ENCODE measurements at places on chromosomes 11 and 22.
A peak's percentile ranks its signal among the peaks of the same experiment; 100 is the strongest.

DNA sequence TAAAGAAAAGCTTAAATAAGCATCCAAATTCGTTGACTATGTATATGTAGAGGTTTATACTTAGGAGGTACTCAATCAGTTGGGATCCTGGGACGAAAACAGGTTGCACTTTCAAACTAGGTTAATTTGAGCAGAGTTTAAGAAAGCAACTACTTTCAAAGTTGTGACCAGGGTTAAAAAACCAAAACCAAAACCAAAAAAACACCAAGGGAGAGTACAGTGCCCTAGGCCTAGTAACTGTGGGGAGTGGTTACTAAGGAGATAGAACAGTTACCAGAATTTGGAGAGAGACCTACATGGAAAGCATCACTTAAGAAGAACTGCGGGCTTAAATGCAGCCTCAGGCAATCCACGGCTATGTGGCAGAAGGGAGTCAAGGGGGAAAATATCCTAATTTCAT is 148.3 kb downstream of the JRKL start:
- no peak for DNase-seq

DNA sequence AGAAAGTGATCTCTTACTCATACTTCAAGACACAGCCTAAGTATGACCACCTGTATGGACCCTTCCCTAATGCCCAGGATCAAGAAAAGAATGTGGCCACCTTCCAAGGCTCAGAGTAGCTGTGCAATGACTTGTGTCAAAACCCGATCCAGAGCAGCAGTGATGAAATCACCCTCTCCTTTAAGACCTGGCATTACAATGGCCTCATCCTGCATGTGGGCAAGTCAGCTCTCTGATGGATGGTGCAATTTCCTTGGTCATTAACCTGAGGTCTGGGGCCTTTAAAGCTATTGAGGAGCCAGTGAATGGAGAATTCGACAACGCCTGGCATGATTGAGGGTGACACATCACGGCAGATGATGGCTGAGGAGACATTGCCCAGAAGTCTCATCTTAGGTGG is 9.1 kb upstream of the TUBA8 start:
- no peak for DNase-seq

DNA sequence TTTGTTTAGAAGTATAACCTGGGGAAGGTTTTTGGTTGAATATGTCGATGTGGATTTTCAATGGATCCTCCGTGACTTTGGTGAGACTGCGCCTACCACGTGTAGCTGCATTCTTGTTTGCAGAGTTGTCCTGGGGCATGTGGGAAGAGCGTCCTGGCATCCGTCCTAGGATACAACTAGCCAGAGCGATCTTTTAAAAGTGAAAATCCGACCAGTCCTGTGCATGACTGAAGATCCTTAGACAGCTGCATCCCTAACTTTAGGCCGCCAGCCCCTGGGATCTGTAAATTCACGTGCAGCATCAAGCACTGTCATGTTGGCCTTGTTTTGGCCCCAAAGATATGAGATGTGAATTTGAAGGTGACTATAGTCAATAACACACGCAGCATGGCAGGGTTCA is 22.4 kb upstream of the THY1 start:
- no peak for DNase-seq

DNA sequence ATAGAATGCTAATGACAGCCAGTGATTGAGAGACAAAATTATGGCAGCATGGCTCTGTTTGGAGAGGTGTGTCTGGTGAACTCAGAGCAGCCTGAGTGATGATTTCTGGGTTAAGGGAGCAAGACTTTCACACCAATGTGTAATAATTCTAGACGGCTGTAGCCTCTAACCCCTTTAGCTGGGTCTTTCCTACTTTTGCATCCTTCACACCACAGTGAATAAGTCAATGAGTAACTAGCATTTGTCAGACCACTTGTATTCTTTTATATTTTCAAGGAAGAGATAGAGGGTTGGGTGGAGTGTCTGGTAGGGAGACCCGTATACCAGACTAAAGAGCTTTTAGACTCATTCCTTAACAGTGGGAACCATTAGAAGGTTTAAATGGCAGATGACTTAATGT is 50.4 kb downstream of the ATXN10 start:
- DNase-seq, result no peak

DNA sequence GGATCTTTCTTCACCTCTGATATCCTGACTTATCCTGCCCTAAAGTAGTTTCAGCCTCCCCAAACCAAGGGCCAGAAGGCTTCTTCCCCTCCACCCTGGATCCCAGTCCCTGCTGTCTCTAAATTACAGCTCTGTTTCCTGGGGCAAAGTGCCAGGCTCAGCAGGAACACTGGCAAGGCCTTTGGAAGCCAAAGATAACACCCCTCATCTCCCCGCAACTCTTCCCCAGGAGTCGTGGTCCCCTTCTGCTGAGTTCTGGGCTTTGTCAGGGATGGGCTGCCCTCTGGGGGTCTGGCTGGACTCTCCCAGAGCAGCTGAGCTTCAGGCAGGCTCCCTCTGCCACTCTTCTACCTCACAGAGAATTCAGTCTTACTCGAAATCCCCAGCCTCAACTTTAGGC is 53.8 kb upstream of the AMPD3 start:
- no peak for DNase-seq

DNA sequence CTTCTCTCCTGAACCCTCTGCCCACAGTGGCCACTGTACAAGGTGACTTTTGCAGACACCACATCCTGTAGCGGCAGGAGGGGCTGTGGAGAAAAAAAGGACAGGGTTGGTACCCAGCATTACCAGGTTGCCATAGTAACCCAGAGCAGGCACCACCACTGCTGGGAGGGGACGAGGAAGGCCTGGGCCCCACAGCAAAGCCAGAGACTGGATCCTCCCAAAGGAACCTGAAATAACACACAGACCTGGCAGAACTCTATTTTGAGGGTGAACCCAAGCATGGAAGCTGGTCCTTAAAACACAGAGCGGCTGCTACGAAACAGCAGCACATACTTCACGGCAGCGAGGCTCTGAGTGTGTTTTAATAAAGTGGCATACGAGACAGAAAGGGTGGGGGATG is 380.6 kb downstream of the CTTN start:
- no peak for DNase-seq

- no peak for DNase-seq
These were observed 10.7 kb upstream of the IGSF22 start for GRCh38 chr11:18736590-18737148.

- no peak for DNase-seq
These were observed 128.1 kb upstream of the E2F8 start for GRCh38 chr11:19368726-19369375.

- DNase-seq, result no peak
These were observed 8.4 kb downstream of the DAGLA start for GRCh38 chr11:61688365-61689163.

DNA sequence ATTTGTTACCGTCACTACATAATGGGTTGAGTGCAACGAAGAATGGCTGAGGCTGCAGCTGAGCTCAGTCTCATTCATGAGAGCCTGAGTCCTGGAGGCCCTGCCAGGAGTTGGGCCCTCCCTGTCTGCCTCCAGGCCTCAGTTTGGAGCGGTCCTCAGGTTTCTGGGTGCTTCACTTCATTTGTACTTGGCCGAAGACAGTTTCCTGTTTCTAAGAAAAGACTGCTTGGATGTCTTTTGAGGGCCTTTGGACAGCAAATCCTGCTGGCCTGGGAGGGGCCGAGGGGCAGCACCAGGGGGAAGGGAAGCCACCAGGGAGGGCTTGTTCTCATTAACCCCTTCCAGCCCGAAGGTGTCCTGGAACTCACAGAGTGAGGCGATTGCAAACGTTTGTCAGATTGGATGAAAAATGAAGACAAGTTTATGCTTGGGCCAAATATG is 163.1 kb downstream of the ETS1 start:
- no peak for DNase-seq

GRCh38 chr11:29364006-29364405 is 652.8 kb downstream of the KCNA4 start:
- no peak for DNase-seq

GRCh38 chr11:5550440-5551095 is 2.2 kb upstream of the OR52H1 start:
- DNase-seq, result no peak

GRCh38 chr11:19244621-19245020 is 3.9 kb upstream of the E2F8 start:
- DNase-seq, result no peak

DNA sequence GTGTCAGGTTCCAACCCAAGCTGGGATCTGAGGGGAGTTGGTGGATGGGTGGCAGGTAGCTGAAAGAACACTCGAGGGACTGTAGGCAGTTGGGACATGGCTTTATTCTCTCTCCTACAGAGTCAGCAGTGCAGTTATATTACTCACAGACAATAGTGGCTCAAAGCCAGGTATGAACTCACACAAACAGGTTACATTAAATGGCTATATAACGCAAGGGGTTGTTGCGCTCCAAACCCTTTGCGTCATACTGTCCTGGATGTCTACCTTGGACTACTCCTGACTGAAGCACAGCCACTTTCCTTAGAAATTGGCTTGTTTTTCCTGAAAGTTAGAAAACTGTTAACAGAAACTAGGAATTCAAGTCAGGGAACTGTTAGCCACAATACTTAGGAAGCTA is 66.4 kb upstream of the OR4B1 start:
- no peak for DNase-seq

- DNase-seq, result no peak
These were observed 18.4 kb upstream of the TLCD5 start for GRCh38 chr11:120306519-120307242.

DNA sequence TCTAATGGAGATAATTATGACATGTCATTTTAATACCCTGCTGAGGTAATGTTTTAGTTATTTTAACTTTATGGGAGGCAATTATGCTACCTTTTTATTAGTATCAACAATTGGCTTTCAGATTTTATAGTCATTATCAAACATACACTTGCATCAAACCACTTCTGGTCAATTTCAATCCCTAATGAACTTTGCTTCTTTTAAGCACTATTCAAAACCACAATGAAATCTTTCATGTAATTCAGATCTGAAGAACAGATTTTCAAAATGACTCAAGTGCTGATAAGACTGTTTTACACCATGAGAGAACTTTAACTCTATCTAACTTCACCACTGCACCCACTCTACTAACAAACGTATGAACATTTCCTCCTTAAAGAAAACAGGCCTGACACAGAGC is 25.9 kb upstream of the CCDC34 start:
- no peak for DNase-seq

DNA sequence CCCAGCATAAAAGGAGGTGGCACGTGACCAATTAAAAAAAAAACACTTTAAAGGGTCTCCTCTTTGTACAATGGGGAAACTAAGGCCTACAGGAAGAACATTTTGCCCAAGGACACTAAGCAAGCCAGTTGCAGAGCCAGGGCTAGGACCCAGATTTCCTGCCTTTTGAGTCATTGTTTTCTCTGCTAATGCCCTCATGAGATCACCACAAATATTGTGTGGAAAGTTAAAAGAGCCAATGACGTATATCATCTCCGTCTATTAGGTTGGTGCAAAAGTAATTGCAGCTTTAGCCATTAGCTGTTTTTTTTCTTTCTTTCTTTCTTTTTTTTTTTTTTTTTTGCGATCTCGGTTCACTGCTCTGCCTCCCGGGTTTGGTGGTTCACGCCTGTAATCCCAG is 24.1 kb upstream of the LRRC32 start:
- no peak for DNase-seq

- DNase-seq, result no peak
These were observed 47.1 kb downstream of the ASCL2 start for GRCh38 chr11:2223153-2223794.

DNA sequence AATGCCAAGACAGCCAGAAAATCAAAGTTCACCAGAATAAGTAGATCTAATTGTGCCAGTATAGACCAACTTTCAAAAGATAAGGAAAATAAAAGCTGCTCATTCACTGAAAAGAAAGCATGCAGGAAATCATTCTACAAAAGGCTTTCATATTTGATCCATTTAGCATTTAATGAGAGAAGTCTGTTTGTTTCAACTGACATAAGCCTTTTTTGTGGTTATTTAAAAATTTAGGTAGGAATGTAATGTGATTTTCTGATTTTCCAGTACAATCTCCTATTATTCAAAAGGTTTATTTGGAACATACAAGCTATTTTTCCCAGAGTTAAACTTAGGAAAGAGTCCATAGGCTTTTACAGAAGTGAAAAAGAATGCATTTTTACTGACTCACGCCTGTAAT is 92.7 kb downstream of the SBF2 start:
- no peak for DNase-seq

DNA sequence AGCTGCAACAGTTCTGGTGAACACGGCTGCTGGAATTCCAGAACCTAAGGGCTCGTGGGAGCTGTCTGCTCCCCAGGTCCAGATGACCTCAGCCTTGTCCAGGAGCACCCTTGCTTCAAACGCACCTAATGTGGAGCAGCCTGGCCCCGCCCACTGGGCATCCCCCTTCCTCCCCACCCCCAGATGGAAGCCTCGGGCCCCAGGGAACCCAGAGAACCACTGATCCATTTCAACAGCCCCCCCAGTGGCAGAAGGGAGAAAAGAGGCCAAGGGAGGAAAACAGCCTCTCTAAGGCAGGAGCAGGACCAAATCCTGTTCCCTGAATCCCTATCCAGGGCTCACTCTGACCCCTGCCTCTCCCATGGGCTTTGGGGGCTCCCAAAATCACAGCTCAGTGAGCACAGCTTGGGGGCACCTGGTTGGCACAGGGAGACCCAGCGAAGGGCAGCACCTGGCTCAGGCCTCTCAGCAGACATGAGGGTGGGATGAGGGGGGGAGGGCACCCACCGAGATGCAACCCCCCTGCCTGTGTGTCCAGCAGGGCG is 1.2 kb downstream of the CYTH4 start:
- DNase-seq, result peak; percentile 57

DNA sequence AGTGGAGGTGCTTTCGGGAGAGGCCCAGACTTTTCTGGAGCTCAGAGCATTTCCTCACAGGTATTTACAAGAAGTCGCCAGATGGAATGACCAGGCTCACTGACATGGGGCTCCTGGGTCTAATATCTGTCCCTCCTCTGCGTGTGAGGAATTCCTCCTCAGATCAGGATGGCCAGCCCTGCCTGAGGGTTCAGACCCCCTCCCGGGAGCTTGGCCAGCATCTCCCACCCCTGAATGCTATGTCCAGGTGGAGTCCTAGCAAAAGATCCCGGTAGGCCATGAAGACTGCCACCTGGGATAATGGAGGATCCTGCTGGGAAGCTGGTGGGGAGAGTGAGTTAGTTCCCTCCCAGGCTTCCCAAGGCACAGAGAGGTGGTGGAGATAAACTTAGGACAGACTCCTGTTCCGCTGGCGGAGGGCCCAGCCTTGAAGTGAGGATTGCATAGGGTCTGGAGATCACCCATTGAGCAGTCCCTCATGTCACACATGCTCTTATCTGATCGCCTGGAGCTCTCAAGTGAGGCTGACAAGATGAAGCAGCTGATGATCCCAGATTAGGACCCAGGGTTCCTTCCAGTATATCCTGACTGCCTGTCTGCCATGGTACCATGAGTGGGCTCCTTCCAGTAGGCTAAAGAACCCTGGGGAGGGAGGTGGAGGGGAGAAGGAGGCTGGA is 5.7 kb downstream of the OAF start:
- DNase-seq, result no peak

DNA sequence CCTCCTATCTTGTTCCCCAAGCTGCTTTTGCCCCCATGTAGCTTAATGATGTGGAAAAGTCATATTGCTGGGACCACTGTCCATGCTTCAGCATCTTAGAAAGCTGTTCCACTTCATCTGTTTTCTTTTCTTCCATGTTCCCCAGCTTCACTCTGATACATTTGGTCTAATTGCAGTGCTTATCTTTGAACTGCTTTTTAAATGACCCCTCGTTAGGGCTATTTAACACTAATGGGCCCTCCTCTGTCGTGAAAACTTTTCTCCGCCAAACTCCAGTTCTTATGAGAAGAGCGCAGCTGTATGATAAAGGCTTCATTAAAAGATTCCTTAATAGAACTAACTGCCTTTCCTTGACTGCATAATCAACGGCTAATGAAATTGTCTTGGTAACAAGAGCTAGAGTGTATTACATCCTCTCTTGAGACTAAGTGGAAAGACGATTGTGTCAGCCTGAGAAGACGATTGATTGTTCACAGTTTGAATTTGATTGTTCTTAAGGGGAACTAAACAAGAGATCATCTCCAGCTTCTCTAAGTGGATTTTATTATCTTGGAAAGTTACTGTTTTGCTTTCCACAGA is 165.0 kb upstream of the MTNR1B start:
- DNase-seq, result no peak
